Stimulated activated CD8-positive, alpha-beta memory T cell treated with anti-CD3 and anti-CD28 coated beads, Interleukin-7, amount 100 ng/mL, for 48 hours (primary cell): ENCODE measurements at places on chromosomes 6 and 20.

DNA sequence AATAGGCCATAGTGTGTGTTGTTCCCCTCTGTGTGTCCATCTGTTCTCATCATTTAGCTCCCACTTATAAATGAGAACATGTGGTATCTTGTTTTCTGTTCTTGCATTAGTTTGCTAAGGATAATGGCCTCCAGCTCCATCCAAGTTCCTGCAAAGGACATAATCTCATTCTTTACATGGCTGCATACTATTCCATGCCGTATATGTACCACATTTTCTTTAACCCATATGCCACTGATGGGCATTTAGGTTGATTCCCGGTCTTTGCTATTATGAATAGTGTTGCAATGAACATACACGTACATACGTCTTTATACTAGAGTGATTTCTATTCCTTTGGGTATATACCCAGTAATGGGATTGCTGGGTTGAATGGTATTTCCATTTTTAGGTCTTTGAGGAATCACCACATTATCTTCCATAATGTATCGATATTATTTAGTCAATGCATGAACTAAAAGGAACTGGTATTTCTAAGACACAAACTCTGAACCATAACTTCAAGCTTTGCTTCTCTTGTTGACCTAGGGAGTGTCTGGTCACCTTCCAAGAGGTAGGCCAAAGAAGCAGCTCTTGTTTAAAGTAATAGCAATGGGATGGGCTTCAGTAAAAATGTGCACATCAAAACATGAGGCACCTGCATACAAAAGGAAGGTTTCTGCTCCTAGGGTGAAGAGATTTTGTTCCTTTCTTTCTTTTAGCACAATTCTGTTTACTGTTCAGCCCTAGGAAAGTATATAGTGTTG, 343.0 kb upstream of the ARID1B start:
- no peak for DNase-seq

- no peak for DNase-seq
These were observed 469.0 kb downstream of the CDC5L start for GRCh38 chr6:44856479-44856878.

DNA sequence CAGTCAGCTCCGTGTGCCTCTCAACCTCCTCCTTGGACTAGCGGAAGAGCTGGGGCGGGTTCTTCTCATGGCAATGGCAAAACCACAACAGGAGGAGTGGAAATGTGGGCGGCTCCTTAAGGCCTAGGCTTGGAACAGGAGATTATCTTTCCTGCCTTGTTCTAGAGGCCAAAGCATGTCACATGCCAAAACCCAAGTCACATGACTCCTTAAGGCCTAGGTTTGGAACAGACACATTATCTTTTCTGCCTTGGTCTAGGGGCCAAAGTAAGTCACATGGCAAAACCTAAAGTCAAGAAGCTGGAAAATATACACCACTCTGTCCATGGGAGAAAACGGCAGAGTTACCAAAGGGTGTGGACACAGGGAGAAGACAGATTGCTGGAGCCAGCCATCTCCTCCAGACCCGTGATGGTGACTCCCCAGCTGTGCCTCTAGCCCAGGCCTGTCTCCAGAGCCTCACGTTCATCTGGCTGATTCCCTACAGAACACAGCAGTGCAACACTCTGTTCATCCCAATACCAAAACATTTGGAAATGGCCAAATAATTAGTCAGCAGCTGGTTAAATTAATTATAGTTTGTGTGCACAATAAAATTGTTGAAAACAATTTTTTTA, 34.2 kb downstream of the ANKRD60 start:
- no peak for DNase-seq

GRCh38 chr20:2000285-2000684, 6.4 kb upstream of the PDYN start:
- no peak for DNase-seq

- DNase-seq = no peak
These were observed 9.8 kb downstream of the RGS17 start for GRCh38 chr6:153121311-153121710.

DNA sequence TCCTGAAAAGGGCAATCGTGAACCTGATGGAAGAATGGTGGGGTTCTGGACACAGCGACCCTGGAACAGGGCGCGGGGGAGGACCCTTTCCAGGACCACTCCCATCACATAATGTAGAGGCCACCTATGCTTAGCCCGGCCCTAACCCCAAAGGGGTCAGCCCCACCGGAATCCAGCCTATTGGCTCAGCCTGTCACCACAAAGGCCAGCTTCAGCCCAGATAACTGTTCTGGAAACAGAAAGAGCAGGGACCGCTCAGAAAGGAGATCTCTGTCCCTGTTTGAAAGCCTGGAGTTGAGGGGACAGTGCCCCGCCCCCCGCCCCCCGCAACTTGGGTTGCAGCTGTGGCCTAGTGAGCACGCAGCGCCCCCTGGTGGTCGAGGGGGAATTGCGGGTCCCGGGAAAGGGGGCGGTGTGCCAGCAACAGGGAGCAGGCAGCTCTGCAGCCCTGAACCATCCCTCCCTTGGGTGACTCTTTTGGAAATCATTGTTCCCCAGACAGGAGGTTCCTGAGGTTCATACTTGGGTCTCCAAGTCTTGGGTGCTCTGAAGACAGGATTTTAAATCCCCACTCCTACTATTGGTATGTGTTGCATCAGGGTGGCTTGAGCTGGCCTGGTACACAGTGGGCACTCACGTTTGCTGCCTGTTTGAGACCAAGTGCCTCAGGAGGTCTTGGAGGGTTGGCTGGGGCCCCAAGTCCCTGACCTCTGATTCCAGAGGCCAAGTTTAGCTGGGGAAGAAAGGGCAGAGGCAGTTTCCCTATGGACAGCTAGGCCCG, 1.5 kb downstream of the SIGLEC1 start:
- DNase-seq = peak; percentile 52

- DNase-seq = no peak
These were observed 616.7 kb downstream of the PHF3 start for GRCh38 chr6:64252256-64252655.

- no peak for DNase-seq
These were observed 1.8 kb upstream of the PHACTR2 start for GRCh38 chr6:143675946-143676345.

- DNase-seq = no peak
These were observed 5.3 kb upstream of the HSPA1B start for GRCh38 chr6:31822036-31822821.

GRCh38 chr20:6756693-6757595, 10.5 kb upstream of the BMP2 start:
- DNase-seq = no peak

DNA sequence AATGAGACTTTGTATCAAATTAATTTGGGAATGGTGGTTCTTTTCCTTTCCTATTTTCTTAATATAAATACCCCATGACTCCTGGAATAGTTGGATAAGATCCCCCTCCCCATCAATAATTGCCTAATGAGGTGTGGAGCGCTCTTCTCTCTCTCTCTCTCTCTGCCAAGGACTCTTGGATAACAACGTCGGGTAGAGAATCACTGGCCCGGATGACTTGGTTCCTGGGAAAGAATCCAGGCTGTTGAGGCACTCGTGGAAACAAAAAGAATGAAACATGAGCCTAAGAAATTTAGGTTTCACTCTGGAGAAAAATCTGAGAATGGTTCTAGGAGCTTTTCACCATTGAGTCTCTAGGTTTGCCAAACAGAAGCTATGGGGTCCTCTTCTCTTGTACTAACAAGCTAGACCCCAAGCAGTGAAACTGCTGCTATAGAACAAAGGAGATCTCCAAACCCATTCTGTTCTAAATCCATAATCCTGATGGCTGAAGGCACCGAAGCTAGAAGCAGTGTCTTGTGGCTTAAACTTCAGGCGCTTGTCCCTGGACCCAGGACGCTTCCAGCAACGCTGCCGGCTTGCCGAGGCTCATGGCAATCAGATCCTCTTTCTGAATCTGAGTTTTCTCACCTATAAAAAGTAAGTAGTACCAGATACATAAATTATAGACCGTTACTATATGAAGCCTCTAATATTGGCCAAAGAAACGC, 241.6 kb upstream of the BTBD3 start:
- DNase-seq = no peak

DNA sequence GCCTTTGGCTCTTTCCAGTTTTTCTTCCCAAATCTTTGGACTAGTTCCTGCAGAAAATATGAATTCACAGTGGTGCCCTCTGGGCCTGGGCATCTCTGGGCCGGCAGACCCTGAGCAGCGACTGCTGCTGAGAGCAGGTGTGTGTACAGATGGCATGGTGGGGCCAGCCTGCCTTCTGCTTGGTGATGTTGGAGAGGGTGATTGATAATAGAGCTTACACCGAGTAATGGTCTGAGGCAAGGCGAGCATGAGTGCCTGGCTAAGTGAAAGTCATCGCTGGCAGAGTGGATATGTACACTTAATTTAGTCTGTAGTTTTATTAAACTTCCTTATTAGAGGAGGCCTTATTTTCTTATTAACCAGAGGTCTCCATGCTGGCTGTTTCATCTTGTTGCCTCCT, 156.9 kb downstream of the CDKAL1 start:
- DNase-seq = no peak

DNA sequence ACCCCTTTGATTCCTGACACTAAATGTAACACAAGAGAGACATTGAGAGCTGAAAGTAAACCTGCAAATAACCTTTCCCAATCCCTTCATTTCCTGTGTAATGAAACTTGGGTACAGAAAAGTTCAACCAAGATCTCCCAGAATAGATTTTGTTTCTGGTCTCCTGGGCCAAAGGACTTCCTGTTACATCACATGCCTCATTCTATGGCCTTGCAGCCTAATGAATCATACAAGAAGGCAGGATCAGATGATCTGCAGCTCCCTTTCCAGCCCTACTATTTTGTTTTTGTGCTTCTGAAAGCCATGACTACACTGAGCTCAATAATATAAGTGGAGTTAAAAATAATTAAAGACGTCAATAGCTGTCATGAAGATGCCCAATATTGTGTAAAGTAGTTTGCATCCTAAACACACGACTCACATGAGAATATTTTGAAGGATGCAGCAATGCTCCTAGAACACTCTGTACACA, 73.4 kb upstream of the NOX3 start:
- DNase-seq = no peak

- no peak for DNase-seq
These were observed 139.8 kb downstream of the DTNBP1 start for GRCh38 chr6:15522856-15523529.

DNA sequence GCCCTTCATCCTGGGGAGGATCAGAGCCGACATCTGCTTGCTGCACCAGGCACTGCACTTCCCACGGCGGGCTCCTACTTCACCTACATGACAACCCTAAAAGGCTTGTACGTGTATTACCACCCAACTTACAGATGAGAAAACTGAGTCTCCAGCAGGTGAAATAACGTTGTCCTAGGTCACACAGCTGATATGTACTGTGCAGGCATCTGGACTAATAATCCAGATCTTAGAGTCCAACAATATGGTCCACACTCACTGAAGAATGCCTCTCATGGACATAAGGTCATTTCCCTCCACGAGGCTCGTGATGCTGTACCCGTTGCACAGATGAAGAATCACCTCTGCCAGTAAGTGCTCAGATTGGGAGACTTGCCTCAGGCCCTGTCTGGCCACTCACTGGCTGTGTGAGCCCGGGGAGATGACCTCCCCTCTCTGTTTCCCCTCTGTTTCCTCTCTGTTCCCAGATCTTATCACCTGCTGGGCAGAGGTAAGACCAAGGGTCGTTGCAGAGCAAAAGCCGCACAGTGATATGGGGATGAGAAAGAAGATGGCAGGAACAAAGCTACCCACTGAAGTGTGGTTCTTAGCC, 32.1 kb downstream of the TGM2 start:
- DNase-seq = no peak

DNA sequence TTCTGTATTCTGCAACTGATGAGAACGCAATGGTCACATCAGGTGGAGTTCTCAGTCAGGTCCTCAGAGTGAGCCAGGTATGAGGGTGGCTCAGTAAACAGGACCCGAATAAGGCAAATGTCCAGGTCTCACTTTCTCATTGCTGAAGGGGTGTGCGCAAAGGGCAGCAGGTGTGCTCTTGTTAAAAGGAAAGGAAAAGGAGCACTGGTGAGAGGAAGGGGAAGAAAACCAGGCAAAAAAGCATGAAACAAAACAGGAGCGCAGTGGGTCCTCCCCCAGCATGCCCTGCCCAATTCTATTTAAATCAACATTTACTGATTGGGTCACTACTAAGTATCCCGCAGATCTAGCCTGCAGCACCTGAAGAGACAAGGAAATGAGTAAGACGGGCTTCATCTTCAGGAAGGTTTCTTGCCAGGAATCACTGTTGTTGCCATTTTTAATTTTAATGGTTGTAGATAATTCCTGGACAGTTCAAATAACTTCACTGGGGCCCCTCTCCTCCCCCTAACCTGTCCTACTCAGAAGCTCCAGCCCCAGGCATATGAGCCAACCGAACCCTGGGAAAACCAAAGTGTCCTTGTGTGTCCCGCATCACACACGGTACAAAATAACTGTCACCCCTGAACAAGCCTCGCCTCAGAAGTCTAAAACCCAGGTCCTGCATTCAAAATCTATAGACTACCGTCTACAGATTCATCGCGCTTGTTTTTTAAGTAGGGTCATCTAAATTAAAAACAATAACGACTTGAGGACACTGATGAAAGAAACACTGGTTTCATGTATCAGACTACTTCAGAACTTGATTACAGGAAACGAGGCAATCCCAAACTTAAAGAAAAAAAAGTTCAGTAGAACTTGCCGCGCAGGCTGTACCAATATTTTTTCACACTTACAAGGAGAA, 980 bp downstream of the MBOAT1 start:
- DNase-seq = no peak

GRCh38 chr6:13263669-13264068, 64.7 kb downstream of the TBC1D7 start:
- DNase-seq = no peak

- DNase-seq = no peak
These were observed 2.0 kb downstream of the ROS1 start for GRCh38 chr6:117423754-117424153.

GRCh38 chr6:145904868-145905267, 59.3 kb downstream of the SHPRH start:
- DNase-seq = no peak

GRCh38 chr20:62668441-62669027, 26.2 kb downstream of the SLCO4A1 start:
- no peak for DNase-seq

DNA sequence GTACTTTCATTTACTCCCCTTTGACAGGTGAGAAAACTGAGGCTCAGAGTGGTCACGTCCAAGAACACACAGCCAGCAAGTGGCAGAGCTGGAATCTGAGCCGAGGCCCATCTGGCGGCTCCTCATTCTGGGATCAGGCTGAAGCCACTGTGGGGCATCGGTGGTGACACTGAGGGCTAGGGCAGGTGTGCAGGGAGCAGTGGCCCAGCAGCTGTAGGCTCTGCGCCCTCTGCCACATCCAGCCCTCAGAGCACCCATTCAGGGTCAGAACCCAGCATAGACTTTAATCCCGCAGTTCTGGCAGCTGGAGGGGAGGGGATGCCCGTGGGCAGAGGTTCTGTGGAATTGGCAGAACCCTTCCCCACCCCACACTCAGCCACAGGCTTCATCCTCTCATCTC, 210.3 kb downstream of the PREX1 start:
- DNase-seq = no peak

- no peak for DNase-seq
These were observed 57.3 kb downstream of the RPP40 start for GRCh38 chr6:4946521-4946920.

- DNase-seq = no peak
These were observed 143.4 kb upstream of the EXOC2 start for GRCh38 chr6:836276-836853.
